ENCODE measurements at places on chromosomes 16 and 17. TPM values are rescaled to one million over a fixed set of nuclear protein-coding genes. Genes with fewer than 3 reads are reported as not detected.

GRCh38 chr16:25544294-25544693 is 147.5 kb upstream of the HS3ST4 start:
- no peak for DNase-seq

WFDC1 gene
- total RNA-seq, result 0.14 TPM

GRCh38 chr17:74464730-74465377 is 1.6 kb upstream of the CD300A start:
- DNase-seq, result no peak

GRCh38 chr17:74055508-74056160 is 147.8 kb upstream of the RPL38 start:
- no peak for DNase-seq

DNA sequence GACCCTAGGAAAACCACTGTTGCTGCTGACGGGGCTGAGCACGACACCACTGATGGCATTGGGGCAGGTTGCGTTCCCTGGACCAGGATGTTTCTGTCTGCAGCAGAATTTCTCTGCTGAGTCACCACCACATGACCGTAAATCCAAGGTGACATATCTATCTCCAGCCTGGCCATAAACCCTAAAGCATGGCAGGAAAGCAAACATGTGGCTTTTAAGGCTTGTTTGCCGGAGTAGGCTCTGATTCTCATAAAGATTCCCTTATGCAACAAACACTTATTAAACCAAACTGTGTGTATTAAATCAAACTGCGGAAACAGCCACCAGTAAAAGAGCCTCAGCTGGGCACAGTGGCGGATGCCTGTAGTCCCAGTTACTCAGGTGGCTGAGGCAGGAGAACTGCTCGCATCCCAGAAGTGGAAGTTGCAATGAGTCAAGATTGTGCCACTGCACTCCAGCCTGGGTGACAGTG is 17.3 kb downstream of the MPHOSPH6 start:
- DNase-seq, result no peak

DNA sequence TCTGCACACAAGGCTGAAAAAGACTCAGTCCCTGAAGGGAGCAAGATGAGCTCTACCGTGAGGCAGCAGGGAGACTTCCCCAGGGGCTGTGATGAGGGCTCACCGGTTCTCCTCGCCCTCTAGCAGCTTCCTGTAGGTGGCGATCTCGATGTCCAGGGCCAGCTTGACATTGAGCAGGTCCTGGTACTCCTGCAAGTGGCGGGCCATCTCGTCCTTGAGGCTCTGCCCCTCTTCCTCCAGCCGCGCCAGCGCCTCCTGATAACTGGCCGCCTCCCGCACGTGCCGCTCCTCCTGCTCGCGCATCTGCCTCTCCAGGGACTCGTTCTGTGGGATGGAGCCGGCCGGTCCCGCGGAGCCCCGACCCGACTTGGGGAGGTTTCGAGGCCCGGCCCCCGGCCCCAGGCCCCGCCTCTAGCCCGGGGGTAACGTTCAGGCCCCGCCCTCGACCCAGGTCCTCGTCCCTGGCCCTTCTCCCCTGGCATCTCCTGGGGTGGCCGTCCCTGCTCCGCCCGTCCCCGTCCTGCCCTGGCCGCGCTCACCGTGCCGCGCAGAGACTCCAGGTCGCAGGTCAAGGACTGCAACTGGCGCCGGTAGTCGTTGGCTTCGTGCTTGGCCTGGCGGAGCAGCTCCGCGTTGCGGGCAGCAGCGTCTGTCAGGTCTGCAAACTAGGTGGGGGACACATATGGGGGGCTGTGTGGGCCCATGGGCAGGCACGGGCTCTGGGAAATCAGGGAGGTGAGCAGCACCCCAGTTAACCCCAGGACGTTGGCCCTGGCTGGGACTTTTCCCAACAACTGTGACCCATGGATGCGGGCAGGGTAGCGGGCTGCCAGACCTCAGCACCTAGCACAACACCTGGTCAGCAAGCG is 3.9 kb downstream of the GFAP start:
- DNase-seq, result peak; percentile 65

- no peak for DNase-seq
Measured at GRCh38 chr17:68356520-68356919, 65.2 kb downstream of the ARSG start.

GRCh38 chr16:22346483-22346882 is 27.9 kb downstream of the CDR2 start:
- no peak for DNase-seq

NUTF2 gene
- 185 TPM for total RNA-seq

DNA sequence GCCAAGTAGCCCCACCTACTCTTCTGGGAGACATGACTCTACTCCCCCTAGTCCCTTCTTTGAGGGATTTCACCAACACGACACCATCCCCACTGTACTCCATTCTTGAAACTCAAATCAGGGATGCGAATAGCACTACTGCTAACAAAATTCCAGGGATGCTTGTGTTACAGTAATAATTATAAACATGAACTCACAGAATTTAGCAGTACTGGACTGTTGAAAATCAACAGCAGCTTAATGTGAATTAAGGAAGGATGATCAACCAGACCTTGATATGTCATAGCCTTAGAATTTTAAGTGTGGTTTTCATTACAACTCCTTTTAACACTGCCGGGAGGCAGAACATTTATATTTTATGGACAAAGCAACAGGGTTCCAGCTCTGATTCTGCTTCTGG is 37.9 kb downstream of the AMFR start:
- DNase-seq, result no peak

DNA sequence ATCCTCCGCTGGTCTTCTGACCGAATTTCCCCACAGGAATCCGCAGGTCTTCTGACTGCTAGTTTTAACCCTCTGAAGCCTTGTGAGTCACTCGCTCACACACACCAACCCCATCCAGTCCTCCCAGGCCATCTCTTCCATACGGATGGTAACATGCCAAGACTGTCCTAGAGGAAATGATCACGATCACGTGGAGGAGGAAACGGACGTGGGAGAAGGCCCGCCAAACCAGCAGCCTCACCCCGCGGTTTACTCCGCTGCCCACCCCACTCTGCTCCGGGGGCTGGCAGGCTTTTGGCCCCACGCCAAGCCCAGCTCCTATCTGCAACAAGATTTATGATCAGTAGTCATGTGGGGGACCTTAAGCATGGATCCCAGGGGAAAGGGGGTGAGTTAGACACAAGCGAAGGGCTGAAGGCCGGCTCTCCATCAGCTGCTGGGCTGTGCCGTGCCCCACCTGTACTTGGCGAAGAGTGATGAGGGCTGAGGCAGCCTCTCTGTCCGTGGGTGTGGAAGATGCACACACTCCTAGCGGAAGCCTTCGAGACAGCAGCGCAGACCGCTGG is 1.5 kb upstream of the FAAP100 start:
- DNase-seq, result no peak

PSME3IP1 gene
- total RNA-seq, result 108 TPM

DNA sequence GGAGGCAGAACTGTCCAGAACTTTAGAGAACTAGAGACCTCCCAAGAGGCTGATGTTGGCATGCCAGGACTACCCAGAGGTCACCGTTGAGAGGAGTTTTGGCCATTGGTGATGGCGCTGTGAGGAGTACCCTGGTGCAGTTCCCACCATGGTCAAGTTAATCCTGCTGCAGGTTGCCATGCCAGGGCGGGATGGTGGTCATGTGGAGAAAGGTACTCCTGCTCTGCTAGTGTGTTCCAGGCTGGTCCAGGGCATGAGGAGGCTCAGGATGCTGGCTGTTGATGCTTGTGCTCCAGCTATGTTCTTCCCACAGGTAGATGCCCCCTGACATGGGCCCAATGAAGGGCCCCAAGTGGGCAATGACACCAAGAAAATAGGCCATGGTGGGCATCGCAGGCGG is 4.1 kb upstream of the PHF12 start:
- no peak for DNase-seq

DNA sequence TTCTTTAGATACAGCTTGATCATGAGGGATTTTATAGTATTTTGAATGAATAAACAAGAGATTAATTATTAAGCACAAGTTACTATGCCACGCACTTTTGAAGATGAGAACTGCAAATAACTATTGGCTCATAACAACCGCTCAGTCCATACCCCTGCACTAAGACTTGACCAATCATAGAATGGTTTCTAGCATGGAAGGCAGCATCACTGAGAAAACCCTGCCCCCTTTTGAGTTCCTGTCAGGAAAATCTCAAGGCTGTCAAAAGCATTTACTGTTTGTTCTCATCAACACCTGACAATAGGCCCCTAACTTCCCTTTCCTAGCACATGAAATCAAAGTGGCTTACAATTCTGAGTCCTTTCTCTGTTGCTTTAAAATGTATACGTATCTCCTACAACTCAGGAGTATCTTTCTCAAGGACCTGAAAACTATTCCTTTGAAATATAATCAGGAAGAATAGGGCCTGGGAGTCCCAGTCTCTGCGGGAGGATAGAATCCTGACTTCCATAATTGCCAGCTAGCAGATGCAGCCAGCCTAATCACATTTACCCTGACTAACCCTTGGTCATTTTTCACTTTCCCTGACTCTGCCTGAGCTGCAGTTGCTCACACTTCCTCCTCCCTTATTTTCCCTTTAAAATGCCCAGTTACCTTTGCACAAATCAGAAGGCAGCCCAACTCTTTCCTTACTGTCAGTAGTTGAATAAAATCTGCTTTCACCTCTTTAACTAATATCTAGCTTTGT is 9.1 kb upstream of the MMD start:
- no peak for DNase-seq
